ENCODE measurements at places on chromosomes 12 and 14. TPM values are rescaled to one million over a fixed set of nuclear protein-coding genes. Genes with fewer than 3 reads are reported as not detected.
A peak's percentile ranks its signal among the peaks of the same experiment; 100 is the strongest.

The PLCZ1 gene
- total RNA-seq = 0.49 TPM

The SOAT2 gene
- not detected for total RNA-seq

The DLGAP5 gene
- total RNA-seq = 0.14 TPM

The NOVA1 gene
- total RNA-seq = 3.7 TPM

The NRL gene
- 1.5 TPM for total RNA-seq

- no peak for DNase-seq
- H3K36me3 ChIP-seq = no peaks in the 10 kb centered on the region
- peaks cover 76% of the 10 kb centered on the region for H3K27me3 ChIP-seq
- H3K4me1 ChIP-seq = peaks cover 39% of the 10 kb centered on the region
Measured at GRCh38 chr12:114412825-114413749, 7.1 kb upstream of the TBX5 start.

DNA sequence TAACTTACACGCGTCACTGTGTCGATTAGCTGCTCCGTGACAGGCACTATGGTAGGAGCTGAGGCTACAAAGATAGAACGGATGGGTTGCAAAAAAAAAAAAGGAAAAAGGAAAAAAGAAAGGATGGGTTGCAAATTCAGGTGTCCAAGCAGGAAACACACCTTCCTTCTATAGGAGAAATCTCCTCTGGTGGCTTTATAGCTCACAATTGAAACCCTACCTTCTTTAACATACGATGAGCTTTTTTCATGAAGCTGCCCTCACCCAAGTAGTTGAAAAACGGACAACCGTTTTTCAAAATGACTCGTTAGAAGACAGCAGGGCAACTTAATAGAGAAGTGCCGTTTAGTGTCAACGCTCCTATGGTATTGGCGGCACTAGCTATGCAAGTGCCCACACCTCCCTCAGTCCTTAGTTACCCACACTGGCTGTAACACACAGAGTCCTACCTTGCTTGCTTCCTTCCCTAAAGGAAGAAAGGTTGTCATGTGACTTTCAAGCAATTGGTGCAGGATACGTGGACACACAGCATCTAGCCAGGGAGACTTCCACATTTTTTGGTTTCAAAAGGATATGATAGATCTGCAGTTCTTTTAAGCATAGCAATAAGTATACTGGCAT lies 682 bp upstream of the TRIP11 start:
- no peaks in the 10 kb centered on the region for H3K27me3 ChIP-seq
- H3K4me3 ChIP-seq = peak overlapping the region; percentile 82
- DNase-seq = no peak
- H3K4me1 ChIP-seq = peaks cover 59% of the 10 kb centered on the region

GRCh38 chr12:4104722-4105244 lies 168.8 kb upstream of the CCND2 start:
- H3K36me3 ChIP-seq = no peaks in the 10 kb centered on the region
- DNase-seq = no peak
- H3K27ac ChIP-seq = peak overlapping the region; percentile 51

DNA sequence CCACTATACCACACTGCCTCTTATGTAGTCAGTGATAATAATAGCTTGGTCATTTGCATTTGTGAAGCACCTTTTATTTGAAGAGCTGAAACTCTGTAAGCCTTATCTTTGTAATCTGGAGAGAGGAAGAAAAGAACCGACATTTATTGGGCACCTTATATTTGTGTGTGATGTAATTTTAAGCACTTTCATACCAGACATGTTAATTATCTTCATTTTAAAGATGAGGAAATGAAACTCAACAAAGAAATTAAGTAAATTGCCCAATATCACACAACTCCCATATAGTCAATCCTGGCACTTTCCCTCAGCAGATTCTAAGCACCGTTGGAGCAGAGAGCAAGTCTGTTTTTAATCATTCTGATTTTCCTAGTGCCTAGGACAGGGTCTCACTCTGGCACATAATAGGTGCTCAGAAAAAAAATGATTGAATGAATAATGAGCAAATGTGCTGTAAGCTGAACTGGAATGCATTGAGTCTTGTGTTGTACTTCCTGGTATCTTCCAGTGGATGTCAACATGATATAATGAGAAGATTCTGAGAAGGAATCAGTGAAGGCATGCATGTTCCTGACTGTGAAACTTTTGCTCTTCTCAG lies 418.9 kb downstream of the ZFP36L1 start:
- no peak overlapping the region for H3K4me3 ChIP-seq
- no peak for DNase-seq
- H3K36me3 ChIP-seq = no peaks in the 10 kb centered on the region
- peaks cover 41% of the 10 kb centered on the region for H3K4me1 ChIP-seq
- H3K27me3 ChIP-seq = no peaks in the 10 kb centered on the region

- H3K4me1 ChIP-seq = peaks cover 97% of the 10 kb centered on the region
- no peak for DNase-seq
- H3K27ac ChIP-seq = peak overlapping the region; percentile 7
- H3K27me3 ChIP-seq = no peaks in the 10 kb centered on the region
Measured at GRCh38 chr14:59221568-59221967, 33.1 kb downstream of the DAAM1 start.

DNA sequence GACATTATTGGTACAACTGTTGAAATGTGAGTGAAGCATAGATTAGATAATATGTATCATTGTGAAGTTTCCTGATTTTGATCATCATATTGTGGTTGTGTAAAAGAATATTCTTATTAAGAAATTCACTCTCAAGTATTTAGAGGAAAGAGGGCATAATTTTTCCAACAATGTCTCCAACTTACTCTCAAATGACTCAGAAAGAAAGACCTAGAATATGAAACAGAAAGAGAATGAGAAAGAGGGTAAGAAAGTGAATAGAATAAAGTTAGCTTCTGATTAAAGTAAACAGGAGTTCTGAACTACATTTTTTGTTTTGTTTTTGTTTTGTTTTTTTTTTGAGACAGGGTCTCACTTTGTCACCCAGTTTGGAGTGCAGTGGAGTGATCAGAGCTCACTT lies 123.0 kb downstream of the CPNE8 start:
- no peaks in the 10 kb centered on the region for H3K4me1 ChIP-seq
- no peak overlapping the region for H3K27ac ChIP-seq

DNA sequence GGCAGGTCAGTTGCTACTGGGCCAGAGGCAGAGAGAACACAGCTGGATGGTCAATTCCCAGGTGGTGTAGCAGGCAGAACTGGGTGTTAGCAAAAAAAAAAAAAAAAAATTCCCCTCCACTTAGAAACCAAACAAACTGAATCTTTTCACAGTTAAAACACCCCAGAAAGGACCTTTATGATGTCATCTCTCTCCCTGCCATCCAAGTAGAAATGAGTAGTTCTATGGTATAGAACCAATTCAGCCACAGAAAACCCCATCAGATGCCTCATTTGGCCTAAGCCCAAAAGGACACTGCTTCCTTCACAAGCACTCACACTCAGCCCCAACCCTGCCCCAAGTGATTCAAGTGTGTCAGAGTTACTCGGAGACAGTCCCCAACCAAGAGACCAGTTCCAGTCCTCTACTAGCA lies 230.8 kb downstream of the DPF3 start:
- H3K4me1 ChIP-seq = peaks cover 19% of the 10 kb centered on the region
- H3K36me3 ChIP-seq = peaks cover 6% of the 10 kb centered on the region
- no peaks in the 10 kb centered on the region for H3K27me3 ChIP-seq
- no peak overlapping the region for H3K27ac ChIP-seq

Measured in left ventricle myocardium inferior (tissue), 1 donor.